Neural crest cell (in vitro differentiated cells): ENCODE measurements at places on chromosomes 13 and 19. TPM values are rescaled to one million over a fixed set of nuclear protein-coding genes. Genes with fewer than 3 reads are reported as not detected.

- no peak overlapping the region for H3K27ac ChIP-seq
- H3K4me3 ChIP-seq: peak overlapping the region; percentile 61
- DNase-seq: no peak
- H3K4me1 ChIP-seq: peaks cover 25% of the 10 kb centered on the region
Observed at GRCh38 chr19:11596156-11596555, 1.1 kb upstream of the ZNF627 start.

- no peak for DNase-seq
- H3K4me3 ChIP-seq: no peak overlapping the region
- no peaks in the 10 kb centered on the region for H3K36me3 ChIP-seq
- H3K27ac ChIP-seq: no peak overlapping the region
- H3K27me3 ChIP-seq: peaks cover 52% of the 10 kb centered on the region
Observed at GRCh38 chr19:918481-919198, 1.5 kb downstream of the KISS1R start.

DNA sequence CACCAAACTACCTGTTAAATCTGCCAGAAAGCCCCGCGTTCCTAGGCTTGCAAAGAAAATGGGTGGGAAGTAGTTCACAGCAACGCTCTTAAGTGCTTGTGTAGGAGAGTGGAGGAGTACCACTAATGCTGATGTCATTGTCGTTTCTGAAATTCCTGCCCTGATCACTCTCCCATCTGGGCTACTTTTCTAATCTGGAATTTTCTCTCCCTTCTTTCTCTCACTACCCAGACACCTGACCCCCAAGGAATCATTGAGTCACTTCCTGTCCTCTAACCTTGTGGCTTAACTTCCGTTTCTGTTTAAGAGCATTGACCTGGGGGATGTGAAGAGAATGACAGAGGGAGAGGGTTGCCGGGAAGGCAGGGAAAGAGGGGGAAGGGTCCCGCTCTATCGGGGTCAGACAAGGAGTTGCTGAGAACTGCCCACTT, 98.7 kb downstream of the STARD13 start:
- H3K27me3 ChIP-seq: no peaks in the 10 kb centered on the region
- peaks cover 8% of the 10 kb centered on the region for H3K36me3 ChIP-seq
- H3K4me1 ChIP-seq: peaks cover 50% of the 10 kb centered on the region
- DNase-seq: no peak
- H3K4me3 ChIP-seq: no peak overlapping the region
- H3K27ac ChIP-seq: peak overlapping the region; percentile 35

DNA sequence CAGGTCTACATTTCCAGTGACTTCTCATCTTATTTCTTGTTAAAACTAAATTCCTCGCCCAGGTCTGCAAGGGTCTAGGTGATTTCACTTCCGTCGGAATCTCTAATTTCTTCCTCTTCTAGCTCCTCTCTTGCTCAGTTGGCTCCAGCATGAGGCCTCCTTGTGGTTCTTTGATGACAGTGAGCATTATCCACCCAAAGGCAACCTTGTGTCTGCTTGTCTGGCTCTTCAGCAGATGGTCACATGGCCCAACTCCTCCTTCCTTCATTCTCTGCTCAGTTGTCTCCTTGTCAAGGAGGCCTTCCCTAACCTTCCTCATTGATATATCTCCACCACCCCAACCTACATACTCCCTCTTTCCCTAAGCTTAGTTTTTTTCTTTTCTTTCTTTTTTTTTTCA, 1391.4 kb downstream of the EFNB2 start:
- no peak for DNase-seq
- H3K27ac ChIP-seq: no peak overlapping the region
- no peak overlapping the region for H3K4me3 ChIP-seq

DNA sequence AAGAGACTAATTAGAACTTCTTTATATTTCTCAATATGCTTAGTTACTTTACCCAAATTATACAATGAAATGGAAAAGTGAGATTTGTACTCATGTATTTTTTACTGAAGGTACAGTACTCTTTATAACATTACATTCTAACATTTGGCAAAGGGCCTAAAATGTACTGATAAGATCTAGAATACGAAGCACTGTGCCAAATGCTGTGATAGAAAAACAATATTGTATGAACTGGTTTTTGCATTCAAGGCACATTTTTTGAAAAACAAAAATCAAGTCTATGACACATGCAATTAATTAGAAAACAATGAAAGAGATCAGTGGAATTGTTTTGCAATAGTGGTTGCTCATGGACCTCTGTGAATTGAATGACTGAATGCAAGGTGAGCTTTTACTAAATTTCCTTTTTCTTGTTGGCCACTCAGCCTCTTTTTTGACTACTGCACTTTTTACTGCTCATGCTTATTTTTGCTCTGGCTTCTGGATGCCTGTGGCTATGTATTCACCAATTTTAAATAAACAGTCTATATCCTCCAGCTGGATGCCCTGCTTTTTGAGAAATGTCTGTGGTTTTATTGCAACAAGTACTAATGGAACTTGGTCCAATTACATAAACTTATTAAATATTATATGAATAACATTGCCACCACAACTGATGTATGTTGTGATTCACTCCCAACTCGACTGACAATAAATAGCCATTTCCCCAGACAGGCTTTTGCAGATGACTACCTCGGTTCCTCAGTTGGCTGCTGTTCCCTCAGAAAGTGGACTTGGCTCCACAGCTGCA, 41.4 kb upstream of the OBI1 start:
- H3K27ac ChIP-seq: no peak overlapping the region
- no peaks in the 10 kb centered on the region for H3K27me3 ChIP-seq
- peaks cover 2% of the 10 kb centered on the region for H3K36me3 ChIP-seq
- no peaks in the 10 kb centered on the region for H3K4me1 ChIP-seq
- DNase-seq: no peak

DNA sequence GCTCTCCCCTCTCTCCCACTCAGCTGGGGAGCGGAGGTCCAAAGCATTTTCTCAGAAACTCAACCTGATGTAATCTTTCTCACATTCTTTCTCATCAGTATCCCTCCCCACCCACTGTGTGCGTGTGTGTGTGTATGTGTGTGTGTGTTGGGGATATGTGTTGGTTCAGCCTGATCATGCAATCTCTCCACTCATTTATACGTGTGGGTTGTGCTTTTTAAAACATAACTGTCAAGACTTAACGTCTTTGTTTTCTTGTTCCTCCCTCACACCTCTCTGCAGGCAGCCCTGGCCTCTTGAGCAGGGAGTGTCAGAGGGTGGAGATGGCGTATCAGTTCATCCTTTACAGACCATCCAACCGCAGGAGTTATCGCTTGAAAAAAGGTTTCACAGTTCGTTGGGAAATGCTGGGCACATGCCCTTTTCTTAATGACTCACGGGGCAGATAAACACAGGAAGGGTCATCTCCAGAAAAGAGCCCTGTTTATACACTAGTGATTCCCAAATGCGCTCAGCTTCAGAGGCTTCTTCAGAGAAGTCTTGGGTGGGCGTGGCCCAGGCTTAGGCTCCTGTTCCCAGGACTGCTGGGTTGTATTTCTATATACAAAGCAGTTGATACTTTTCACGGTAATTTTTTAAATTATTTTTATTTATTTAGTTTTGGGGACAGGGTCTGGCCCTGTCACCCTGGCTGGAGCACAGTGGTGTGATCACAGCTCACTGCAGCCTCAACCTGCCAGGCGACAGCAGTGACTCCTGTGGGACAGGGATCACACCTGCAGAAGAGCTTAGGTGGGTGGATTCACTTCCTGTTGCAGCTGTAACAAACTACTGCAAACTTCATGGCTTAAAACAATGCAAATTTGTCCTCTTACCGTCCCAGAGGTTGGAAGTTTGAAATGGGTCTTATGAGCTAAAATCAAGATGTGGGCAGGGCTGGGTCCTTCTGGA, 60.3 kb downstream of the CCDC70 start:
- H3K4me1 ChIP-seq: peaks cover 4% of the 10 kb centered on the region
- H3K4me3 ChIP-seq: no peak overlapping the region
- DNase-seq: no peak
- no peak overlapping the region for H3K27ac ChIP-seq
- H3K36me3 ChIP-seq: no peaks in the 10 kb centered on the region

DNA sequence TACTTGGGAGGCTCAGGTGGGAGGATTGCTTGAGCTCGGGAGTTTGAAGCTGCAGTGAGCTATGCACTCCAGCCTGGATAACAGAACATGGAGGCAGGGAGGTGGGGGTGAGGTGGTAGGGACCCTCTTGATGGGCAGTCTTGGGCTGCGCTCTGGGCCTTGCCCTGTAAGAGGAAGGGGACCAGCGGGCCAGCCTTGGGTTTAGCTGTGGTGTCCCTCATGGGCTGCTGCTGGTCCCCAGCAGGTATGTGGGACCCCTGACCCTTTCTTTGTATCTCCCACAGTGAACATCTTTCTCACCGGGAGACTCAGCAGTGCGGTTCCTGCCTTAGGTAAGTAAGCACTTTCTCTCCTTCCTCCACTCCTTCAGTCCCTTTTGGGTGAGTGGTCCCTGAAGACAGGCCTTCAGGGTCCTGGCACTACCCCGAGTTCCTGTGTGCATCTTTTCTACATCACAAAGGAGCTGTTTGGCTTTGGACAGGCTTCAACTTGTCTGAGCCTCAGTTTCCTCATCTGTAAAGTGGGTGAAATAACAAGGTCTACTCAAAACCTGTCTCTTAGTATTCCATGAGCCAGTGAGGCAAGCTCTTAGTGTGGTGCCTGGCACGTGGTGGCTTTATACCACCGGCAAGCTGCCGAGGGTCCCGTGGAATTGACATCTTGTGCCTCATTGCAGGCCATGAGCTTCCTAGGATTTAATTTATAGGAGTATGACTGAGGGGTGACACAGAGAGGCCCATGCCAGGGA, 2.5 kb downstream of the LRP3 start:
- no peak for DNase-seq
- H3K4me1 ChIP-seq: peaks cover 8% of the 10 kb centered on the region
- no peaks in the 10 kb centered on the region for H3K36me3 ChIP-seq
- H3K4me3 ChIP-seq: peak overlapping the region; percentile 75

GRCh38 chr13:45466359-45466758, 1.6 kb downstream of the COG3 start:
- H3K27me3 ChIP-seq: peaks cover 22% of the 10 kb centered on the region
- no peak overlapping the region for H3K27ac ChIP-seq
- H3K4me1 ChIP-seq: peaks cover 27% of the 10 kb centered on the region

- peaks cover 7% of the 10 kb centered on the region for H3K27me3 ChIP-seq
- H3K27ac ChIP-seq: no peak overlapping the region
Observed at GRCh38 chr19:54905421-54905802, 536 bp upstream of the NCR1 start.

- peaks cover 2% of the 10 kb centered on the region for H3K27me3 ChIP-seq
- no peak for DNase-seq
- no peak overlapping the region for H3K27ac ChIP-seq
- peaks cover 14% of the 10 kb centered on the region for H3K36me3 ChIP-seq
Observed at GRCh38 chr19:44894946-44895345, 3.9 kb downstream of the TOMM40 start.

GRCh38 chr13:70432276-70432805, 324.1 kb upstream of the KLHL1 start:
- no peak for DNase-seq
- no peaks in the 10 kb centered on the region for H3K4me1 ChIP-seq
- no peak overlapping the region for H3K27ac ChIP-seq
- H3K27me3 ChIP-seq: no peaks in the 10 kb centered on the region

DNA sequence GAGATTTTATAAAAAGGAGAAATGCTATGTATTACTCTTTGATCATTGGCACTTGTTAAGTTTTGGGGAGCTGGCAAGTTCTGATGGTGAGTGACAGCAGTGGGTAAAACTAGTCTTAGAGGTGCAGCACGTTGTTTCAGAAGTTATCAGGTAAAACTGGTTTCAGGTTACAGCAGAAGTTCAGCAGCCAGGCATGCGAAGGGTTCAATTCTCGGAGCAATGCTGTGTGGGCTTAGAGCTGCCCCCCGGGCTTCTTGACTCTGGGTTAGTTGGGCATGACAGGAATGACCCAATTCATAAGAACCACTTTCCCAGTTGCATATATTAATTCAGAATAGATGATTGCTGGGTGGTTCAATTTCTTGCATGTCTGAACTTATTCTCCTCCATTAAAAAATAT, 34.8 kb downstream of the ING1 start:
- H3K27ac ChIP-seq: no peak overlapping the region
- H3K36me3 ChIP-seq: peaks cover 13% of the 10 kb centered on the region
- H3K27me3 ChIP-seq: no peaks in the 10 kb centered on the region
- DNase-seq: no peak

DNA sequence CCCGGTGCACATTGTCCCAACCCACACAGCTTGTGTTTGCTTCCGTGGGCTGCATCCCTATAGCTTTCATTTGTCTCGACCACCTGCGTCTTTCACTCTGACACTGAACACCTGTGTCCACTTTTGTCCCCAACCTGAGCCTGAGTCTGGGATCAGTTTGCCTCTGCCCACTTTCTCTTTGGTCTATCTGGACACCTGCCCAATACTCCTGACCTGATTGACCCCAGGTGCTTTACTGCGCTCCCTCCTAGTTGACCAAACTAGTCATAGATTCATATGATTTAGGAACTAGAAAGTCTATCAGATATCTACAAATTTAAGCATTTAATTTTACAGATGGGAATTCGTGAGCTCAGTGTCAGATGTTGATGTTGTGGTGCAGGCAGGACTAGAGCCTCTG, 209.9 kb downstream of the DCT start:
- H3K4me1 ChIP-seq: no peaks in the 10 kb centered on the region
- H3K36me3 ChIP-seq: peaks cover 2% of the 10 kb centered on the region
- DNase-seq: no peak
- H3K4me3 ChIP-seq: no peak overlapping the region

GRCh38 chr19:8138201-8138600, 11.2 kb downstream of the FBN3 start:
- no peak overlapping the region for H3K4me3 ChIP-seq
- no peaks in the 10 kb centered on the region for H3K27me3 ChIP-seq
- H3K27ac ChIP-seq: no peak overlapping the region
- H3K36me3 ChIP-seq: no peaks in the 10 kb centered on the region
- peaks cover 2% of the 10 kb centered on the region for H3K4me1 ChIP-seq
- no peak for DNase-seq

GRCh38 chr19:19644054-19644388, 564 bp upstream of the GMIP start:
- no peak for DNase-seq
- peaks cover 3% of the 10 kb centered on the region for H3K27me3 ChIP-seq
- H3K27ac ChIP-seq: peak overlapping the region; percentile 94
- no peaks in the 10 kb centered on the region for H3K36me3 ChIP-seq
- H3K4me1 ChIP-seq: peaks cover 17% of the 10 kb centered on the region

The UBE2L5 gene
- not detected in 2 replicates for total RNA-seq

The ZNF578 gene
- 0.65 and 0.86 TPM in 2 replicates for total RNA-seq

The TNFSF11 gene
- total RNA-seq: not detected in 2 replicates

The ATP1A3 gene
- total RNA-seq: 22.9 and 23.2 TPM in 2 replicates

The ZNF610 gene
- total RNA-seq: 10.0 and 11.5 TPM in 2 replicates

The POU4F1 gene
- 0.19 and 0.41 TPM in 2 replicates for total RNA-seq

The ERICH6B gene
- total RNA-seq: not detected in 2 replicates

The LILRA5 gene
- total RNA-seq: not detected in 2 replicates

The MYO16 gene
- 3.0 and 3.3 TPM in 2 replicates for total RNA-seq
